ENCODE measurements at places on chromosomes 11 and 22.

GRCh38 chr11:131354251-131354701 is 16.1 kb upstream of the NTM start:
- no peak for DNase-seq

GRCh38 chr11:120420572-120420971 is 84.4 kb downstream of the ARHGEF12 start:
- DNase-seq, result no peak

DNA sequence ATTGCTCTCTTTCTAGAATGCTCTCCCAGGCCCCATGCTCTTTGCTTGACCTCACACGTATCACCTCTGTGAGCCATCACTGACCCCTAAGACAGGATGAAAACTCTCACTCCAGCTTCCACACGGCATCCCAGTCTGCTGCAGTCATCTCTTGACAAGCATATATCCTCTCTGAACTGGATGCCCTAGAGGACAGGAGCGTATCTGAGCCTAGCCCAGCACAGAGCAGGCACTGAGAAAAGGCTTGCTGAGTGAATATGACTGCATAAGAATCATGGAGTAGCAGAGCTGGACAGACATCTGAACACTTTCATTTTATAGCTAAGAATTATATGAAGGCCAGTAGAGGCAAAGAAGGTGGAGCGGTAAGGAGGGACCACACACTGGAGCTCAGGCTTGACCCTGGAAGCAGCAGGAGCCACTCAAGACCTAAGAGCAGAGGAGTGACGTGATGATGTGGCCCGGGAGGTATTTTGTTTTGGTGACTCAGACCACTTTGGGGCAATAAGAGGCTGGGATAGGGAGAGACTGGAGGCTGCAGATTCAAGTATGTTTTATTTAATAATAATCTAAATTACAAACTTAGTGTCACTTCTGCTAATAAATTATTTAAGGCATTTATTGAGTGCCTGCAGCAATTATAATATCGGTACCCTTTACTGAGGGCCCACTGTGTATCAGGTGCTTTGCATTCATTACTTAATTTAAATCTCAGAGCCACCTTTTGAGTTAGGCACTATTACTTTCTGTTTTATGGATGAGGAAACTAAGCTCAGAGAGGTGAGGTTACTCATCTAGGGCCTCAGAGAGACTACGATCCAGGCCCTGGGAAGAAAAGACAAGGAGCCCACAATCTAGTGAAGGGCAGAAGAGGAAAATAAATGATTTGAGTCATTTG is 42.6 kb downstream of the MAP6 start:
- DNase-seq, result peak; percentile 69

DNA sequence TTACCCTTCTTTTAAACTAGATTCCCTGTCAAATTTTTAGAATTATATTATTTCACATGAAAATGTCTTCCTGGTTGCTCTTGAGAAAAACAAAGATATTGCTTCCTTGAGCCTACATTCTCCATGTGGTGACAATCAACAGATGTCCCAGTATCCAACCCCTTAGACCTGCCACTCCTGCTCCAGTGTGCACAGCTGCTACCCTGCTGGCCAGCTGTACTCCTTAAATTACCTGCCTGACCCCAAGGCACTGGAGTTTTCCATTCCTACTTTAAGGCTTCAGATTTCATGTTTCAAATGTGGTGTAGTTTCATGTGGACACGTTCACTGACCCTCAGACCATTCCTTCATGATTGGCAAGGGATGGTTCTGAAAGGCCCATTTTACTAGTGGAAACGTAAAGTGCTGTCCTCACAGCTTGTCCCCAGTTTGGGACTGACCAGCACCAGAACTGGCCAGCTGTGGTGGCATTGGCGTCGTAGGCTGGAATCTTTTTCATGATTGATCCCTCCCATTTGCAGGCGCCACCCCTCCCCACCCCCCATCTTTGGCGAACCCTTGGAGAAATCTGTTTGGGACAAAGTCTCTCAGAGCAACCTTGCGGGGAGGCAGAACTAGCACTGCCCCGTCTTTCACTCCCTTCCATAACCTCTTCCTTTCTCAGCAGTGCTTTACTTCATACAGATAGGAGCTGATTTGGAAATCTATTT is 123.5 kb downstream of the DBX1 start:
- DNase-seq, result no peak

- no peak for DNase-seq
These were observed 32.2 kb downstream of the RPL3 start for GRCh38 chr22:39287076-39287725.

DNA sequence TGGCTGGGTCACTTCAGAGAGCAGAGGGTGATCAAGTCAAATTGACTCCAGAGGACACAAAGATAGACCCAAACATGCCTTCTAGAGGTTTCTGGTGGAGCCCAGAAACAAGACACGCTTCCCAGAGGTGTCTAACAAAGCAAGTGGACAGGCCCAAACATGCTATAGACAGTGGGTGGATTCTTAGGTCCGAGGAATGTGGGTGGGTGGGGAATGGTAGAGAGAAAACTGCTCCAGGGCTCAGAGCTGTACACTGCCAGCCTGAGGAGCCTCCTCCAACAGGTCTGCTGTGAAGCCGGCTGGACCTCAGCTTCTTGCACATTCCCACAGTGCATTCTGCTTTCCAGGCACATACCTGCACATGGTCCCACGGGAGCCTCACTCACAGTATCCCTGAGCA is 116.8 kb upstream of the NECTIN1 start:
- DNase-seq, result no peak

DNA sequence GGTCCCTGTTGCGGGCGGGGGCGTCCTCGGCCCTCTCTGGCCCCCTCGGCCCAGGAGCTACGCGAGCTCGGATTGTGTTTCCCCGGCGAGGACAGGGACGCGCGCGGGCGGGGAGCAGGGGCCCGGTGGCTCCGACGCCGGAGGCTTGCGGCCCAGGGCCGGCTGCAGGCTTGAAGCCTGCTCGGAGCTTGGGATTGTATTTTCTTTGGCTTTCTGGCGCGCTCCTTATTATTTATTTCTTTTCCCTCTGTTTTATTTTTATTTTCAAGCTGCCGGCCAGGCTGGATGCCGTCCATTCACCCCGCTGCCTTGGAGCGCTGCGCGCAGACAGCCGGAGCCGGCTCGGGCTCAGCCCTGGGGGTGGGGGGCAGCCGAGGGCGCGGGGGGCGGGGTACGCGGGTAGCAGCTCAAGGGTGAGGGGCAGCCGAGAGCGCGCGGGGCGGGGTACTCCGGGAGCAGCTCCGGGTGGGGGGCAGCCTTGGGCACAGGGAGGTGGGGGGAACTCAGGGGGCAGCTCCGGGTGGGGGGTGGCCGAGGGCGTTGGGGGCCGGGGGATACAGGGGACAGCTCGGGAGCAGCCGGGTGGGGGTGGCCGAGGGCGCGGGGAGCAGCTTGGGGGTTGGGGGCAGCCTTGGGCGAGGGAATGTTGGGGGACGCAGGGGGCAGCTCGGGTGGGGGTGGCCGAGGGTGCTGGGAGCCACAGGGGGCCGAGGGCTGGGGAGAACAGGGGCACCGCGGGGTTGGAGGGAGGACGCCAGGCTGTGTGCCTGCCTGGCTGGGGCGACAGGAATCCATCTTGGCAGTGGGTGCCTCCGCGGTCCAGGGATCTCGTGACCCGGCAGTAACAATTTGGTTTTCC is 42.7 kb downstream of the KCNJ1 start:
- no peak for DNase-seq

GRCh38 chr11:133384731-133385130 is 147.6 kb downstream of the OPCML start:
- DNase-seq, result no peak

- DNase-seq, result no peak
These were observed 1.2 kb upstream of the TECTA start for GRCh38 chr11:121099885-121100284.

GRCh38 chr11:119704849-119705248 is 24.2 kb downstream of the NECTIN1 start:
- DNase-seq, result no peak

- no peak for DNase-seq
These were observed 76.7 kb downstream of the SVIP start for GRCh38 chr11:22752908-22753310.

GRCh38 chr11:57311109-57311936 is 13.4 kb downstream of the TNKS1BP1 start:
- DNase-seq, result peak; percentile 97

DNA sequence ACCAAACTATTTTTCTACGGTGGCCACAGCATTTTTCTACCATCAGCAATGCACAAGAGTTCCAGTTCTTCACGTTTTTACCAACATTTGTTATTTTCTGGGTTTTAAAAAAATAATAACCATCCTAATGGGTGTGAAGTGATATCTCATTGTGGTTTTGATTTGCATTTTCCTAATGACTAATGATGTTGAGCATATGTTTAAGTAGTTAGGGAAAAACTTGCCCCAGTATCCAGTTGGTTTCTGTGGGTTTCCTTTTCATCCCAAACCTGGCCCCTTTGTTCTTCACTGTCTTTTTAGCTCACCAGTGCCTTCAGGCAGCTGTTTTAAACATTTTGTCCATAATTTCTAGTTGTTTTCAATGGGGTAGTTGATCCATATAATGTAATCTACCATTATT is 14.7 kb upstream of the PTS start:
- DNase-seq, result no peak

DNA sequence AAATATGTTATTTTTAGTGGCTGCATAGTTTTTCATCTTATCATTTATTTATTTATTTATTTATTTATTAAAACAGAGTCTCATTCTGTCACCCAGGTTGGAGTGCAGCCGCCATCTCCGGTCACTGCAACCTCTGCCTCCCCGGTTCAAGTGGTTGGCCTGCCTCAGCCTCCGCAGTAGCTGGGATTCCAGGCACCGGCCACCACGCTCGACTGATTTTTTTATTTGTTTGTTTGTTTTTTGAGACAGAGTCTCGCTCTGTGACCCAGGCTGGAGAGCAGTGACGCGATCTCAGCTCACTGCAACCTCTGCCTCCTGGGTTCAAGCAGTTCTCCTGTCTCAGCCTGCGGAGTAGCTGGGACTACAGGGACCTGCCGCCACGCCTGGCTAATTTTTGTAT is 262.9 kb upstream of the DDI1 start:
- DNase-seq, result no peak

- DNase-seq, result no peak
These were observed 40.5 kb downstream of the OR10A6 start for GRCh38 chr11:7890417-7891172.

DNA sequence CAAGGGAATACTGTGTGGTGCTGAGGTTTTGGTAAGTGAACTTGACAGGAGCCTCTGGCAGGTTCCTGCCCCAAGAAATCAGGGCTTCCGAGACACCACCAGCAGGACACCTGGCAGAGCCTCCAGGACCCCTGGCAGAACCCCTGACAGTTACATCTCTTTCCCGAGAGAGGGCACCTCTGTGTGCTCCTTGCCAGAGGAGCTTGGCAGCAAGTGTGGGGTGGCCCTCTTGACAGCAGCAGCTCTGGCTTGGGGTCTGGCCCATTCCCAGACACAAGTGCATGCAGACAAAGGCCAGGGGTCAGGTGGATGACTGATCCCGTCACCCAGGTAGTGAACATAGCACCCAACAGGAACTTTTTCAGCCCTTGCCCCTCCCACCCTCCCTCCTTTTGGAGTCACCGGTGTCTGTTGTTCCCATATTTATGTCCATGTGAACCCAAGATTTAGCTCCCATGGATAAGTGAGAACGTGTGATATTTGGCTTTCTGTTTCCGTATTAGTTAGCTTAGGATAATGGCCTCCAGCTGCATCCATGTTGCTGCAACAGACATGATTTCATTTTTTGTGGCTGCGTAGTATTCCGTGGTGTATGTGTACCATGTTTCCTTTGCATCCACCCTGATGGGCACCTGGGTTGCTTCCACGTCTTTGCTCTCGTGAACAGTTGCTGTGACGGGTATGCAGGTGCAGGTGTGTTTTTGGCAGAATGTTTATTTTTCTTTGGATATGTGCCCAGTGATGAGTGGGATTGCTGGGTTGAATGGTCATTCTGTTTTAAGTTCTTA is 21.2 kb upstream of the OSBPL5 start:
- no peak for DNase-seq

GRCh38 chr11:134861490-134862104 is 449.6 kb upstream of the B3GAT1 start:
- DNase-seq, result no peak
